ENCODE measurements at places on chromosomes 13 and 19. TPM values are rescaled to one million over a fixed set of nuclear protein-coding genes. Genes with fewer than 3 reads are reported as not detected.

The FREM2 gene
- 9.1 TPM for polyA plus RNA-seq

The AMER2 gene
- not detected for polyA plus RNA-seq

The SIGLEC11 gene
- 1.1 TPM for polyA plus RNA-seq

The SOHLH2 gene
- polyA plus RNA-seq, result 1.0 TPM

The CEACAM7 gene
- polyA plus RNA-seq, result not detected

The KLK10 gene
- polyA plus RNA-seq, result 1.7 TPM

The CASP14 gene
- polyA plus RNA-seq, result not detected

The CD209 gene
- polyA plus RNA-seq, result 3.2 TPM

The APC2 gene
- not detected for polyA plus RNA-seq

The RYR1 gene
- 0.81 TPM for polyA plus RNA-seq

The IL12RB1 gene
- polyA plus RNA-seq, result 1.6 TPM

The ZNF526 gene
- polyA plus RNA-seq, result 4.0 TPM

The C19orf38 gene
- 1.1 TPM for polyA plus RNA-seq

The CGB2 gene
- polyA plus RNA-seq, result not detected

The CYP2A6 gene
- 0.04 TPM for polyA plus RNA-seq

The SPTBN4 gene
- 2.0 TPM for polyA plus RNA-seq

The ADGRL1 gene
- polyA plus RNA-seq, result 11.1 TPM

The LIN7B gene
- polyA plus RNA-seq, result 8.4 TPM
